Left lobe of liver (tissue), 2 donors: ENCODE measurements at places on chromosomes 7 and 10. TPM values are rescaled to one million over a fixed set of nuclear protein-coding genes. Genes with fewer than 3 reads are reported as not detected.
A peak's percentile ranks its signal among the peaks of the same experiment; 100 is the strongest.

NKX1-2 gene
- 0.05 TPM for total RNA-seq

GRID2IP gene
- total RNA-seq: not detected

- DNase-seq: no peak
These were observed 39.5 kb upstream of the ANKRD1 start for GRCh38 chr10:90960355-90960814.

DNA sequence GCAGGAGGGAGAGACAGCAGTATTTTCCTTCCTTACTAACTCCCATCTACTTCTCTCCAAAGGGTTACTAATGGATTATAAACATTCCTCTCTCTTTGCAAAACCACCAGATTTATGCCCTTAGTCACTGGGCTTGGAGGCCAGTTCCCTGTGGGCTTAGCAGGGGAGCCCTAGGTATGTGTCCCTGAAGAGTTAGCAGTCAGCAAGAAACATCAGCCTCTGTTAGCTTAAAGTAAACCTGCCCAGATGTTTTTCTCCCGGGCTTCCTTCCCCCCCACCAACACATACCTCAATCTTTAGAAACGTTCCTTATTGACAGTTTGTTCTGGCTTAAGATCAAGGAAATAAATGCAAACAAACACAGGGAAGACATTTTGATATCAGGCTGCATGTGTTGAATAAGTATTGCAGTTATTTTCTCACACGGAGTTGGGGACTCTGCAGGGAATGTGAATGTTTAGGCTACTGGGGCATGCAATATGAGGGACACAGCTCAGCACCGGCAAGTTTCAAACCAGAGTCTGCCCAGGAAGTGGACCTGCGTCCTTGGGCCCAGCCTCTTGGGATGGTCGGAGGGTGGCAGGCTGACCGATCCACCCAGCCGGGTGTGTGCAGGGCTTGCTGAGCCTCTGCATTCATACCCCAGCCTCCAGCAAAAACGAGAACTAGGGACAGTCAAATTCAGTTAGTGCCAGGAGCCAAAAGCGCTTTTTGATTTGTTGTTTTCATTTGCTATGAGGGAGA lies 252.0 kb upstream of the GRB10 start:
- no peak for DNase-seq

DNA sequence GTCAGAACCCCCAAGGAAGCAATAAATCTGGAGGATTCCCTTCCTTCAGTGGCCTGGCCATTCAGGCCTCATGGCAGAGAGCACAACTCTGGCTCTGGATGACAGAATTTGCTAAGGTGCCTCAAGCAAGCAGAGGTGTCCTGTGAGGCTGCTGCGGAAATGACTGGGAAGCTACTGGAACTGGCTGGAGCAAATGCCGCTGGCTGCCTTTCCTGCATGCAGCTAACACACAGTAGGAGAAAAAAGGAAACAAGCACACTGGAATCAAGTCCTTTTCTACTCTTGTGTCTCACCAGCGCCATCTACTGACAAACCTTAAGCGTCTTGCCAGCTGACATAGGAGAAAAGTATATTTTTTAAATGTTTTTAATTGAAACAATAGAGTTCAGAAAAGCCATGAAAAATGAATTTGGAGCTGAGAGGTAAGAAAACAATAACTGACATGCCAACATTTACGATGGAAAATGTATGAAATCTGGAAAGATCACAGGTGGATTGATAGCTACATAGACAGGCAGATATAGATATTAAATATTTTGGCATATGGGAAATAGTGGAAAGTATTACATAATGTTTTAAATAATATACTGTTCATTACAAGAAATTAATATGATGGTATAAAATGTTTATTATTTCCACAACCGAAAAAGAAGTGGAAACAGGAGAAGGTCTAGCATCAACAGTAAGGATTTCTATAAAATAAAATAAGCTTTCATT lies 951.6 kb downstream of the ANKRD7 start:
- no peak for DNase-seq

- no peak for DNase-seq
These were observed 29.5 kb downstream of the ZCCHC24 start for GRCh38 chr10:79415736-79416577.

DNA sequence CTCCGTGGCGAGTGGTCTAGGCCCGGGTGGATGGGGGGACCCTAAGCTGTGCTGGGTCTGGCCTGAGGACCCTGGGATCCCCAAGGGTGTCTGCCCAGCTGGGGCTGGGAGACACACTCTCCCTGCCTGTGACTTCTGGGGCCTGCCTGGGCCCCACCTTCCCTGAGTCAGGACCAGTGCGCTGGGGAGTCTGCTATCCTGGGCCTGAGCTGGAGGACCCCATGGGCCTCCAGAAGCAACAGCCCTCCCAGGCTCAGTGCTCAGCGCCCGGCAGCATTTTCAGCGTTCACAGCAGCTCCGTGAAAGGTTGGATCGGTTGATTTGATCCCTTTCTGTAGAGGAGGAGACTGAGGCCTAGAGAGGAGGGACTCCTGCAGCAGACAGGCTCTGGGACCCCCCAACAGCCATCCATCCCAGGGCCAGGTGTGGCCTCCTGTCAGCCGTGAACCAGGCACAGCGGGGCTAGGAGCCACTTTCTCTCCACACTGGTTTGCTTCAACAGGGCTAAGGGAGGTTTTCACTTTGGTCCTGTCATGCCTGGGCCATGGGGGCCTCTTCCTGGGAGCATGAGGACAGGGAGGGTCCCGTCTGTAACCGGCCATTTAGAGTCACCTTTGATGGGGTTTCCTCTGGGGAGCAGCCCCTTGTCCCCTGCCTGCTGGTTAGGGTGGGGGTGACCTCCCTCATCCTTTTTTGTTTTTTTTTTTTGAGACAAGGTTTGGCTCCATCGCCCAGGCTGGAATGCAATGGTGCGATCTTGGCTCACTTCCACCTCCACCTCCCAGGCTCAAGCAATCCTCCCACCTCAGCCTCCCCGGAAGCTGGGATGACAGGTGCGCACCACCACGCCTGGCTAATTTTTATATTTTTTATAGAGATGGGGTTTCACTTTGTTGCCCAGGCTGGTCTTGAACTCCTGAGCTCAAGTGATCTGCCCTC lies 12.4 kb downstream of the FOXL3 start:
- DNase-seq: no peak

DNA sequence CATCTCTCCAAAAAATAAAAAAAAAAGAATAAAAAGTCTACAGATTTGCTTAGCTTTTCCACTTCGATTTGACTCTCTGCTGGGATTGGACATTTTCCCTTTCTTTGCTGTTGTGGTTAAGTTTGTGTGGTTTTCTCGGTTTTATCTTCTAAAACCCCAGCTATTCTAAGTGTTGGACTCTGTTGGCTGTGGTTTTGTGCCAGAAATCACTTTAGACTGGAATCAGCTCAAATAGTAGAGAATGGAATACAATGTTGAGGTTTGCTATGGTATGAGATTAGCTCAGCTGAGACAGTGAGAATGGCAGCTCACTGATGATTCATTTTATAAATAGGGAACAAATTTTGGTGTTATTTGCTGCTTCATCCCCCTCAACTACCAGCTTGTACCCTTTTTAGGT lies 116.0 kb downstream of the BUB3 start:
- DNase-seq: no peak

- DNase-seq: no peak
These were observed 32.9 kb downstream of the AUTS2 start for GRCh38 chr7:69631131-69631530.

DNA sequence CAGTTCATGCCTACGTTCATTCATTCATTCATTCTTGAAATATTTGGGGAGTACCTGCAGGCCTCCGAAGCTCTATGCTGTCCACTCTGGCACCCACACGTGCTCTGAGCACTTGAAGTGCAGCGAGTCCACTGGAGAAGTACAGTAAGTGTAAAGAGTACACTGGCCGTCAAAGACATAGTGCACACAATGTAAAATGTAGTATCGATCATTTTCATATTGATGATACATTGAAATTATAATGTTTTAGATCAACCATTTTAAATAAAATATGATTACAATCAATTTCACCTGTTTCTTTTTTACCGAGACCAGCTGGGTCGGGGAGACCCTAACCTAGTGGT lies 37.0 kb upstream of the PURB start:
- no peak for DNase-seq

GRCh38 chr10:48504141-48504885 lies 100.6 kb downstream of the ARHGAP22 start:
- peak; percentile 23 for DNase-seq
